ENCODE measurements at places on chromosomes 2 and 18.

DNA sequence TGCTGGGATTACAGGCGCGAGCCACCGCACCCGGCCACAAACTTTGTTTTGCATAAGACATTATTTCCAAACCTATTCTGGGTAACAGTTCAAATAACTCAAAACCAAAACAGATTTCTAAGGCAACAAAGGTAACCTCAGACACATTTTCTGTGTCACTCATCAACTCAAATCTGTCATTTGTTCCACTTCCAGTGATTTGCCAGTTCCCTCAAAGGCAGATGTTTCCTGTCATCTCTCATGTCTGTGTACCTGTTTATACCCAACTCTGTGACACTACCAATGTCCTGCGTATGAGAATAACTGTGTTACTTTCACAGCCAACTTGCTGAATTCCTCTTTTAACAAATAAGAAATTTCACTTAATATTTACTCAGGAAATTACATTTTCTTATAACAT is 54.4 kb downstream of the SCN3A start:
- DNase-seq, result no peak

DNA sequence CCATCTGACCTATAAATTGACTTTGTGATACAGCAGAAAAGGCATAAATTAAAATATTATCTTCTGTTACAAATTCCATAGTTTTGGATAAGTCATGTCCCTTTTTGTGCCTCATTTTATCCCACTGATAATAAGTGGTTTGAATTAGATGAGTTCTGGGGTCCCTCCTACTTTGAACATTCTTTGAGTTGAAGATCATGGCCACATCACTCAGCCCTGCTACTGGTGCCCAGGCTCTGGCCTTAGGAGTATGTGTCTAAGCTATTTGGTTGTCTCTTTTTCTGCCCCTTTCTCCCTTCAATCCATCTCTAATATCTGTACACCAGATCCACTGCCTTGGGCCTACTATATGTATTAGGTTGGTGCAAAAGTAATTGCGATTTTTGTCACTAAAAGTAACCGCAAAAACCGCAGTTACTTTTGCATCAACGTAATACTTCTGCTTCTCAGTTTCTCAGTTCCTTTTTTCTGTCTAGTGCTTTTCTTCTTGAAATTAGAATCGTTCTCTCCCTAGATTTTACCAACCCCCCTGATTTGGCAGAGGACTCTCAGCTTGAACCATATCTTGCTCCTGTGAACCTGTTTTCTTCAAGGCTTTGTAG is 362.5 kb upstream of the TNP1 start:
- DNase-seq, result no peak

DNA sequence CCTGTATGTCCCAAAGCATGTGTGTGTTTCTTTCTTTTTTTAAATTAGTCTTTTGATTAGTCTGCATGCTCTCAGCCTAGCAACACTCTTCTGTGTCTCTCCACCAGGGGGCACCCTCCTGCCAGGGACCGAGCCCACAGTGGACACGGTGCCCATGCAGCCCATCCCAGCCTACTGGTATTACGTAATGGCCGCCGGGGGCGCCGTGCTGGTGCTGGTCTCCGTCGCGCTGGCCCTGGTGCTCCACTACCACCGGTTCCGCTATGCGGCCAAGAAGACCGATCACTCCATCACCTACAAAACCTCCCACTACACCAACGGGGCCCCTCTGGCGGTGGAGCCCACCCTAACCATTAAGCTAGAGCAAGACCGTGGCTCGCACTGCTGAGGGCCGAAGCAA is 93.8 kb downstream of the NRP2 start:
- DNase-seq, result no peak

DNA sequence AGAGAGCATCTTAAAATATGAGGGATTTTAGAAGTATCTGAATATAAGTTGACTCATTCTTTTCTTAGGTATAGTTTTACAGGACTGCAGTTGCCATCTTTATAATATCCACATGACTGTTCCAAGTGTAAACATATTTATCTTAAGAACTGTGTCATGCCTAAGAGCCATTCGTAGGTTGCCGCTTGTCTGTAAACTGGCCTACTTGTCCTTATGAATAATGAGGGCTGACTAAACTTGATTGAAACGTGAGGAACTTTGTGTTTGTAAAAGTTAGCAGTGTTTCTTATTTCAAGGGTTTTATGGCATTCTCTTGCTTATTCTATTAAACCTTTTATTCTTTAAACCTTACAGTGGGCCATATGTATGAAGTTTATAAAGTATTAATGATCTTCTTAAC is 99.6 kb downstream of the MAP3K20 start:
- no peak for DNase-seq

DNA sequence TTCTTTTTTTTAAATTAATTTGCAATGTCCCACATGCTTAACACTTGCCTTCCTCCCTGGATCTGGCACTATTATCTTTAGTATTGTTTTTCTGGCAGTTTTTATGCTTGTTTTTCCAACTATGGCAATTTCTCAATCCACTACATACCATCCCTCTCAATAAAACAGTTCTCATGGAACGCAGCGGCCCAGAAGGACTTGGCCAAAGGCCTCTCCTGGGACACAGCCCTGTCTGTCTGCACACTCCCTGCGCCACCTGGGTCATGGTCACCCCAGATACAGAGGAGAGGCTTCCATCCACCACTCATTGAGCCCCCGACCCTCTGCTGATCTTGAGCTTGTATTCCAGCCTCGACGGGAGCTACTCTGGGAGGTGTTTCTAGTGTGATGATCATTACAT is 91.2 kb downstream of the TWIST2 start:
- DNase-seq, result no peak

DNA sequence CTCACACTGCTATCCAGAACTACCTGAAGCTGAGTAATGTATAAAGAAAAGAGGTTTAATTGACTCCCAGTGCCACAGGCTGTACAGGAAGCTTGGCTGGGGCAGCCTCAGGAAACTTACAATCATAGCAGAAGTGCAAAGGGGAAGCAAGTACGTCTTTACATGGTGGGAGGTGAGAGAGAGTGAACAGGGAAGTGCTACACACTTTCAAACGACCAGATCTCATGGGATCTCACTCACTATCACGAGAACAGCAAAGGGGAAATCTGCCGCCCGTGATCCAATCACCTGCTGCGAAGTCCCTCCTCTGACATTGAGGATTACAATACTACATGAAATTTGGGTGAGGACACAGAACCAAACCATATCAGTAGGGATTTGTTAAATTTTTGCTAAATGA is 150.4 kb upstream of the NXPH2 start:
- DNase-seq, result no peak

DNA sequence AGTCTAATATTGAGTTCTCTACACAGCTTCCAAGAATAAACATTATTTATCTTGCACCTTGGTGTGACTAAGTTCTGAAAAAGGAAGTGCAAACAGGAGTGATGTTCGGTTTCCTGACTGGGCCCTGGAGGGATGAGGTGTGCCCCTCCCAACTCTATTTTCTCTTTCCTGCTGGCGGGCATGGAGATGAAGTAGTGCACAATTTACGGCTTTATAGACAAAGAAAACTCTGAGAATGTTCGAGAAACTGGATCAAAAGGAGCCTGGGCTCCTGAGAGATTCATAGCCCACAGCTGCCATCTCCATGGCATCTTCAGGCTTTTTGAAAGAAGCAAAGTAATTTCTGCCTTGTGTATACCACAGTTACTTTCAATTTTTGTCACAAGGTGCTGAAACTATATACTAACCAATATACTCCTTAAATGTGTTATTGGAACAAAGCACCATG is 22.3 kb downstream of the LRATD1 start:
- DNase-seq, result no peak

- no peak for DNase-seq
These were observed 8.1 kb downstream of the CYBRD1 start for GRCh38 chr2:171530378-171530777.

GRCh38 chr2:149906886-149907285 is 319.3 kb upstream of the MMADHC start:
- DNase-seq, result no peak
